ENCODE measurements at places on chromosomes 3 and 15. TPM values are rescaled to one million over a fixed set of nuclear protein-coding genes. Genes with fewer than 3 reads are reported as not detected.

SLC22A13 gene
- 0.10 TPM for total RNA-seq

KBTBD8 gene
- 3.7 TPM for total RNA-seq

PRSS50 gene
- total RNA-seq = not detected

GOLGA6D gene
- not detected for total RNA-seq

SPTBN5 gene
- 0.38 TPM for total RNA-seq

VILL gene
- total RNA-seq = 0.06 TPM

CFAP91 gene
- 0.10 TPM for total RNA-seq
